NCI-H1436 treated with DMSO at 0.1 percent for 48 hours (cell line): ENCODE measurements at places on chromosomes 13 and 19.

DNA sequence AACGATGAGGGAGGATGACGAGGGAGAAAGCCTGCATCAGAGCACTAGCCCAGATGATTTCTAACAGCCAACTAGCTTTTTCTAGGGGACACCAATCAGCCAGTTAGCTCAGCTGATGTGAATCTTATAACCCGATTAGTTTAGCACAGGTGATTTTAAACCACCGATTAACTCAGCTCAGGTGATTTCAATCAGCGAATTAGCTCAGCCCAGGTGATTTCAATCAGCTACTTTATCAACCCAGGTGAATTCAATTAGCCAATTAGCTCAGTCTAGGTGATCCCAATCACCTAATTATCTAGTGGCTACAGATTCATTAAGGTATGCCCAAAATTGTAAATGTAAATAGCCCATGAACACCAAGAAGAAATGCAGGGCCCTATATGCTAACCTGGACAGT is 146.9 kb downstream of the ZNF486 start:
- no peak for DNase-seq

GRCh38 chr13:85638815-85639393 is 160.3 kb downstream of the SLITRK6 start:
- DNase-seq, result no peak

- no peak for DNase-seq
Observed at GRCh38 chr13:35198613-35199200, 256.6 kb downstream of the NBEA start.

GRCh38 chr13:76473552-76474134 is 412.6 kb downstream of the KCTD12 start:
- DNase-seq, result peak; percentile 18
